Activated CD4-positive, alpha-beta T cell treated with anti-CD3 and anti-CD28 coated beads, Interleukin-2, amount 10 ng/mL, durations not matched to agents 24 days and 14 days (primary cell): ENCODE measurements at places on chromosomes 12 and 14. TPM values are rescaled to one million over a fixed set of nuclear protein-coding genes. Genes with fewer than 3 reads are reported as not detected.

Gene RERG
- not detected in 2 replicates for total RNA-seq

GRCh38 chr12:26737487-26738030 lies 95.4 kb downstream of the ITPR2 start:
- DNase-seq = no peak

DNA sequence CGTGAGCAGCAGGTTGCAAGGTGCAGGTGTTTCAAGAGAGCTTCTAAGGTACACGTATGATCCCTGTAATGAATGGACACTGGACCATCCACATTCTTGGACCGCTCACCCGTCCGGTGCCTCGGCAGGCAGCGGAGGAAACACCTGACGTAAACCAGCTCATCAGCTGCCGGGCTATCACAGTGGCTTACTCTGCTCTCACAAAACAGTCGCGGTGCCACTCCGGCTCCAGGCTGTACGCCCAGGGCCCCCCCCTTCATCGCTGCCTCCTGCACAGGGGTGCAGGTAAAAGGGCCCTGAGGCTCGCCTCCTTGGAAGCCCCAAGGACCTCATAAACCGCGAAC lies 436 bp downstream of the VPS33A start:
- no peak for DNase-seq

DNA sequence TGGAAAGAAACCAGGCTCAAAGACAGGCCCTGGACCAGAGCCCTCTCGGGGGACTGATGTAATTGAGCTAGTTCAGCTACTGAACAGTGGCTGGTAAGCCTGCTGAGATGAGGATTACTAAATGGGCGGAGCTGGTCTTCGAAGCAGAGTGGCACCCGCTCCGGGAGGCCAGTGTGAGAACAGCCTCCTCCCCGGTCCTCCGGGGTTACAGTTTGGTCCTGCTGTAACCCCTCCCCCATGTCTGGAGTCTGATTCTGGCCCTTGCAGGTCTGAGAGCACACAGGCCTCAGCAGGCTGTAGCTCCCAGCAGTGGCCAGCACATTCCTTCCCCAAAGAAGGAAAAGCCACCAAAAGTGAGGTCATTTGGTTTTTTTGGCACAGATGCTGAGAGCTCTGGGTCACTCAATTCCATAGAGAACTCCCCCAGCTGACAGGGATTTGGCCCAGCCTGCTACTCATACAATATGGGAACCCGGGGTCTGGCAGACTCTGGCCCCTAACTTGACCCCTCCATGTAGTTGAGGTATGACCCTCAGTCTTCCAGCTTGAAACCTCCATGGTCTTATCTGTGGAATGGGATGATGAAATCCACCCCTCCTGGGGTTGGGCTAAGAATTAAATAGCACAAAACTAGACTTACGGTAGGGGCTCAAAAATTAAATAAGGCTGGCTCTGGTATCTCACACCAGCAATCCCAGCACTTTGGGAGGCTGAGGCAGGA lies 39.0 kb downstream of the ACTN1 start:
- no peak for DNase-seq

DNA sequence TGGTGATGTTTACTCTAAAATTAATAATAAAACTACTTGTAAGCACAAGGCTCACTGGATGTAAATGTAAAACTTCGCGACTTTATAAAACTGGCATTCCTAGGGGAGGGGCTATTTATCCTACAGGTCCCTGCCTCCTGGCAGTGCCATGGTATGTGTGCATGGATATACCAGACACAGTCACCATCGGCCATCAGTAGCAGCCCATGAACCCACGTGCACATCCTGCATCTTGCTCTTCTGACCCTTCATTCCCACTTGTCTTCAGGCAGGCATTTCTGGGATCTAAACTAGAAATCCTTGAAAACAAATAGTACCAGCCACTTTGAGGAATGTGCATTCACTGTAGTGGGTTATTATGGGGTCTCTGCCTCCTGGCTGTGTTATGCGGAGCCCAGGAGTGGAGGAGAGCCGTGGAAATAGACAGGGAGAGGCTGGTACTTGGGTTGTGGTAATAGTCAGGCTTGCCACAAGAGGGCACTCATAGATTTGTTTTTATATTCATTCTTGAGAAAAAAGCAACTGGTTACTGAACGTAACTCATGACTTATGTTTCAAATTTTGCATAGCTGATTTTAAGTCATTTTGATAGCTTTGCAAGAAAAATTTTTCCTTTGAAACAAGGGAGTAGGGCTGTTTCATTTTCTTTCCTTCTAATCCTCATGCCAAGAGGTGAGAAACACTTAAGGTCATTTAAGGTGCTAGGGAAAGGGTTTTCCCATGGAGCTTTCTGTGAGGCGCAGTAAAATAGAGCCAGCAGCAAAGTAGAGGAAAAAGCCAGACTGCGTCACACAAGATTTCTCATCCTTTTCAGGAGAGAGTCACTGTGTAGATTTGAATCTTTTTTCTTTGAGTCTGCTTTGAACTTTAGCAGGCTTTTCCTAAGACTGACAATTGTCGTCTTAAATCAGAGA lies 17.4 kb upstream of the GALNT16 start:
- peak; percentile 85 for DNase-seq

Gene ARHGEF25
- total RNA-seq = 1.6 and 1.7 TPM in 2 replicates
